ENCODE measurements at places on chromosomes 1 and 21.

- DNase-seq = no peak
These were observed 59.3 kb downstream of the ACP6 start for GRCh38 chr1:147611021-147611426.

GRCh38 chr1:3816331-3817137, 20.2 kb upstream of the LRRC47 start:
- DNase-seq = no peak

DNA sequence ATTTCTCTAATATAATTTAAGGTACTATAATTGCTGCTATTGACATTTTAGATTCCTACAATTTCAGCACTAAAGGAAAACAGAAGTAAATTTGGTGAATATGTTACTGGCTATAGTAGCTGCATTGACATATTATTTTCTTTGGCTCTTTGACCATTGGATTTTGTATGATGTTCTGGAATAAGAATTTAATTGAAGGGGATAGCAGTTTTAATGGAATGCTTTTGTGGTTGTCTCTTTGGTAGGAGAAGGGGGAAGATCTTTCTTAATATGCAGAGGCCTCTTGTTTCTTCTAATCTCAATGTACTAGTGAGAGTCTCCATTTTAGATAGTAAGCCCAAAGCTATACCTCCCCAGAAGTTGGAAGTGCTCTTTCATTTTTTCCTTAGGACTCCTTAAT, 6.9 kb downstream of the DTL start:
- DNase-seq = no peak

GRCh38 chr1:181086926-181087325, 1.6 kb upstream of the IER5 start:
- no peak for DNase-seq

DNA sequence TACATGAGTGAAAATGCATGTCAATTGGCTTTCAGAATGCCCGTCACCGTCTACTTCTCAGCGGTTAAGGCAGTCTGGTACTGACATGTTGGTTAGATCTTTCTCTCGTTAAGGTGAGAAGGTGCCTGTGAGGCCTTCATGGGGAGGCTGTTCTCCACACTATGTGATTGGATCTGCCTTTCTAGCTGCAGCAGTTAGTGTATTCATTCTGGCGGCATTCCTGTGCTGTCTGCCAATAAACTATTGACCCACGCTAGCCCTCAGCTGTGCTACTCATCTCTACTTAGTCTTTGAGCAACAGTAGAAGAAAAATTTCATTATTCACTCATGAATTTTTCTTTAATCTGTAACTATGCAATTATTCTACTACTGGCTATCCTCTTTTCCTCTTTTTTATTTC, 32.0 kb downstream of the CCSAP start:
- DNase-seq = no peak

- DNase-seq = no peak
These were observed 42.5 kb upstream of the DISC1 start for GRCh38 chr1:231584117-231584516.

DNA sequence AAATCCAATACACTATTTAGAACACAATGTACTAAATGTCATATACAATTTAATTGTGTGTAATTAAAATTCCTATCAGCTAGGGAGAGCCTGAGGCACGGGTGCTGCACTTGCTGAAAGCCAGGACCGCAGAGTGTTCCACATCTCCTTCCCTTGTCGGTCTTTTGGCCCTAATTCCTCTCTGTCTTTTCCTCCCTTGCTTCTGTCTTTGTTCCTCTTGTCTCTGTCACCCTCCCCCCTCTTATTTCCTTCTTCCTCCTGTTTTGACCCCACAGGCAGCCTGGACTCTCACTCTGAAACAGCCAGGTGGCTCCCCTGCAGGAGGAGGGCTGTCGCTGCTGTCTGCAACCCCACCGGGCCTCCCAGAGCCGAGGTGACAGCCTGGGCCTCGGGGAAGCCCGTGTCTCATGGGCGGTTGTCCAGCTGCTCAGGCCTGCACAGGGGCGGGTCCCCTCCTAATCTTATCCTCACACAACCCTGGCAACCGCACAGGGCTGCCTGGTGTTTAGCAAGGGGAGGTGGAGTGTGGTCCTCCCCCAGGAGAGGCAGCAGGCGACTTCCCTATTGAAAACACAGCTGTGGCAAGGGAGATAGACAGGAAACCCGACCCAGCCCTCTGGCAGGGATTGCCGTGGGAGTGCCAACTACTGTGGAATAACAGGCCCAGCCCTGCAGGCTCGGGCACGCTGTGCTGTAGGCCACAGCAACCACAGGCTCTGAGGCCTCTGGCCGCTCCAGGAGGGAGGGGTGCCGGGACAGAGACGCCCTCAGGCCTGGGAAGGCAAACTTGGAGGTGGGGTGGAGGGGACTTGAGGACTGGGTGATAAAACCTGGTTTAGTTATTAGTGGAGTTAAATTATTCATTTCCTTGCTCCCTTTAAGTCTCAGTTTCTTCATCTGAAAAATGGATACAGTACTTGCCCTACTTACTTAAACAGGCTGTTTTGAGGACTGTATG, 68.8 kb upstream of the WDR26 start:
- no peak for DNase-seq

- DNase-seq = no peak
These were observed 95.7 kb upstream of the GCLM start for GRCh38 chr1:94004924-94005323.

GRCh38 chr1:46183079-46183847, 7.0 kb upstream of the P3R3URF start:
- DNase-seq = no peak

DNA sequence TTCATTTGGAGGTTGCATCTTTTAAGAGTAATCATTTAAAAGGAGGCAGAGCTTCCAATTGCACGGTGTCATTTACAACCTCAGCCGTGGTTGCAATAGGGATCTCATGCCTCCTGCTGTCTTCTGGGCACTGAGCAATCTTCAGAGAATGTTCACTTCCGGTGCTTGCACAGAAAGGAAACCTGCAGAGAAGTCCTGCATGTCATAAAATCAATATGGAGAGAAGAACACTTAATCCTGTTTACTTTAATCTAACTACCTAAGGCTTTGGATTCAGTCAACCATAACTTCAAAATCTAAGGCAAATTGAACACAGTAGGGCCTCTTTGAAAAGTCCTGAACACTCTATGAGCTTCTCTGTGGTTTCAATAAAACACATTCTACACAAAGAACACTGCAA, 11.3 kb upstream of the MAP10 start:
- no peak for DNase-seq

DNA sequence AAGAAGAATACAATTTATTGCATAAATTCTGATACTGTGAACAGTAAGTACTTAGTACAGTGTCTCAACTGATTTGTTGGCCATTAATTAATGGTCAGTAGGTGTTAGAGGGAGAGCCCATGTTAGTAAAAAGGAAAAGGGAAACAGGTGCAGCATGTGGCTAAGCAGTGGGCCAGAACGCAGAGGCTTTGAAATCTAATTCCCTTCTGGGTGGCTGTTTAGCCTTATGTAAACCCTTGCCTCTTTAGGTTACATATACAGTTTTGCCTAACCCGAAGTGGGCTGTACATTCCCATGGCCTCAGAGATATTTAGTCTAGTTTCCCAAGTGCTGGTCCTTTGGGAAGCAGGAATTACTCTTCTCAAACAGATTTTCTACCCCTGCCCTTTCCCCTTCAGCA, 43.5 kb upstream of the BCL9 start:
- no peak for DNase-seq

- DNase-seq = no peak
These were observed 77.6 kb upstream of the SAMD13 start for GRCh38 chr1:84223751-84224432.

- DNase-seq = no peak
These were observed 111.9 kb upstream of the C21orf91 start for GRCh38 chr21:17931080-17931479.

DNA sequence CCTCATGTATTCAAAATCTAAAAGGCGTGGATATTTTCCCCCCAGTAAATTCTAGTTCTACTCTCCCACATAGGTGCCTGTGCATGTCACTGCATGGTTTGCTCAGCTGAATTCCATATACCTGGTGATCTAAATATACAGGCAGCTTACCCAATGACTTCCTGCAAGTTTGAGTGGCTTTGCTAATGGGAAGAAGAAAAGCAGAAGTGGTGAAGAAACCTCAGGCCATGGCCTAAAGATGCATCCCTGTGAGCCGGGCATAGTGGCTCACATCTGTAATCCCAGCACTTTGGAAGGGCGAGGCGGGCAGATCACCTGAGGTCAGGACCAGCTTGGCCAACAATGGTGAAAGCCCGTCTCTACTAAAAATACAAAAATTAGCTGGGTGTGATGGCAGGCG, 11.5 kb downstream of the SLC44A3 start:
- no peak for DNase-seq

DNA sequence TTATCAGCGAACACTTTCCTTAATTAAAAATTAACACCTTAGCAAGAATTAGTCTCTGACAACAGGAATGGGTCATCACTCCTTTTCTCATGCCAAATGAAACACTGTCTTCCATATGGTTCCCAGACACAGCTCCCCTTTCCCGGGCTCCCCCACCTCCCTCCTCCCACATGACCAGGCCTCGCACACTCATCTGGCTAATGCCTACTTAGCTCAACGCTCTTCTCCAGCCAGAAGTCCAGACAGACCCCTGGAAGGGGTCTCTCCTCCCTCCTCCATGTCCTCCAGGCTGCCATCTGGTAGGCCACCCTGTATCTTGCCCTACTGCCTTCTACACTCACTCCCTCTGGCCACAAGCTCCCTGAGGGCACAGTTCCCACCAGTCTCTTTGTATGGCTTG, 39.9 kb downstream of the KCNC4 start:
- DNase-seq = no peak

DNA sequence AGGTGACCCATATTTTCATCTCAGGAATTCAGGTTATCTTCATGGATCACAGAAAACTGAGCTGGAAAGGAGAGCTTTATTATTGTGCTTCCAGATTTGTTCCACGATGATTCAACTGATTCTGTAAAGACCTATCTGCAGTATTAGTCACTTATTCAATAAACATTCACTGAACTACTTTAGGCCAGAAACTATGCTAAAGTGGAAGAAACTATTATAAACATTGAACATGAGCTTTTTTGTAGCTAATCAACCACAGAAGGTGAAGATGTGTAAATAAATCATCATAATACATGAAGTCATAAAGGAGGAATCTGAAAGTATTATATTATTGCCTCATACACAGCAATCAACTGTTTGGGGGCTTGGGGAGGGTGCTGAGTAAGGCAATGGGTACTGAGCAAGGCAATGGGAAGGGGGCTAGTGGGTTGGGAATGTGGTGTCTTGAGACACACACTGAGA, 30.6 kb upstream of the EXO1 start:
- no peak for DNase-seq

DNA sequence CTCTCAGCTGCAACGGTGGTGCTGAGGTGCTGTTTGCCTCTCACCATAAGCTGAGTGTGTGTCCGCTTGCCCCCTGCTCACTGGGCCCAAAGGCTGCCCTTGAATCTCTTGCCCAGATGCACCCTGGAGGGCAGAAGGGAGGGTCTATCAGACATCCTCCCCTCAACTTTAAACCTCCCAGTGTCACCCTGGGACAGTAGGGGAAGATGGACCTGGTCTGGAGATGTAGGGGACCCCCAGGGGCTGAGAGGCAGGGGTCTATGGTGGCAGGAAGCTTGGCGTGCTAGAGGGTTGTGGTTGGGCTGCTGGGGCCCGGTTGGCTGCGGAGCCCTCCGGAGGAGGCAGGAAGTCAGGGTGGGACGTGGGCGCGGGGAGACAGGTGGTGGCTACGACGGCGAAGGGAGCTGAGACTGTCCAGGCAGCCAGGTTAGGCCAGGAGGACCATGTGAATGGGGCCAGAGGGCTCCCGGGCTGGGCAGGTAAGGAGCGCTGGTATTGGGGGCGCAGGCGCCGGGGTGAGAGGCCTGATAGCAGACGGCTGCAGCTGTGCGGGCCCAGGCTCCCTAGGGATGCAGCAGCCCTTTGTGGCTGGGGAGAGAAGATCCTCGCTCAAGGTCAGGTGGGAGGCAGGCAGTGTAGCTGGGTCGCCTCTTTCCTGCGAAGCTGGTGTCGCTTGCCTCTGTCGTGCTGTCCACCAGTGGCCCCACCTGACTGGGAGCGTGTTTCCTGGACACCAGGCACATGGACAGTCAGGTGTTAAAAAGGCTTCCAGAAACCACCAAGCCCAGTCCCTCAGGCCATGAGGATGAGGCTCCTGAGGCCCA, at the start of gene LCK:
TSS of gene LCK (plus strand) at position 373 of the 824 bp plus-strand sequence. CDS start 23,065 bp downstream, outside the sequence.
- DNase-seq = no peak

Measured in cortex of kidney (tissue), 1 donor.